Hypothalamus (tissue), 51 donors: ENCODE measurements at places on chromosomes 3 and 15.

GRCh38 chr3:138936741-138937689 is 9.9 kb downstream of the FOXL2 start:
- no peak for DNase-seq

- no peak for DNase-seq
Measured at GRCh38 chr3:7630351-7630911, 769.5 kb downstream of the GRM7 start.

DNA sequence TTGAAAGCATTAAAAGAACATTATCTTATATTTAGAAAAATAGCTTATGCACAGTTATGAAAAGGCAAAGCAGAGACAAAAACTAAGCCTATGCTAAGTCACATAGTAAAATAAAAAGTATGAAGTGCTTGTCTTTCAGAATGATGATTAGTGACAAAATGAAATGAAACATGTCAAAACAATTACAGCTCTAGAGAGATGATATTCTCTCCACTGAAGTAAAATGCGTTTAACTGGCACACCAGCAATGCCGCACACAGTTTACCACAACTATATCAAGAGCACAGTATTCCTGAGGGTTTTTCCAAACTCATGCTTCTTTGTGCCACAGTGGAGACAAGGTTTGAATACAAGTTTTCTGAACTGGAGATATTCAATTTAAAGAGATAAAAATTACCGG is 2.1 kb upstream of the ZBBX start:
- no peak for DNase-seq

- DNase-seq, result no peak
Measured at GRCh38 chr3:6172871-6173642, 687.9 kb upstream of the GRM7 start.

GRCh38 chr15:29680465-29681165 is 141.7 kb downstream of the TJP1 start:
- no peak for DNase-seq

DNA sequence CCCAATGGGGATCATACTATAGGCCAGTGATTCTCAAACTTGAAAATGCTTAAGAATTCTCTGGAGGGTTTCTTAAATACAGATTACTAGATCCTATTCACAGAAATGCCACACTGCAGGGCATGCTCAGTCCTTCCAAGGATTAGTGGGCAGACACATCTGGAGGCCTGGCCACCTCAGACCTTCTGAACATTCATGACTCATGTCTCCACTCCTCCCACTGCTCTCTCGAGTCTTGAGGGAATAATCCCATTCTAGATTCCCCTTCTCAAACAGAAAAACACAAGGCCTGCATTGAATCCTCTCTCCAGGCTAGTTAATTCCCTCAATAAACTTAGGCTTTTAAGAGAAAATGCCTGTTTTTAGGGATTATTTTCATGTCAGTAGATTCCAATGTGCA is 22.1 kb downstream of the ZNF621 start:
- DNase-seq, result no peak

DNA sequence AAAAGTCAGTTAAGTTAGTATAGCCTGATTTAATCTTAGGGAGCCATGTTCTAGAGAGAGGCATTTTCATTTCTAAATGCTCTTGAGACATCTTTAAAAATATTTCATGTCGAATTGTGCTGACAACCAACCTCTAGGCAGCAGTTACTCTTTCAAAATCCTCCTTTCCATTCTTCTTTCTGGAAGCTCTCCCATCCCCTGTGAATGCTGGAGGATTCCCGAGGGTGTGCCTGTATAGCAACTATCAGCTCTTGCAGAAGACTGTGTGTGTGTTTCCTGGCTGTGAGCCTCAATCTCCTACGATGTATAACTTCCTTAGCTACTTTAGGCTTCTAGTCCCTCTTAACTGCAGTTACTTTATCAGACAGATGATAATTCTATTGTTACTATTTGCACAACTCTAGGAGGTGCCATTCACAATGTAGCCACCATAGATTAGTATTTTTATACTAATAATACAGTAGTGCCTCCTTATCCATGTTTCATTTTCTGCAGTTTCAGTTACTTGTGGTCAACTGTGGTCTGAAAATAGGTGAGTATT is 250.3 kb downstream of the EDEM1 start:
- no peak for DNase-seq

GRCh38 chr15:50993598-50993997 is 85.1 kb downstream of the AP4E1 start:
- DNase-seq, result no peak

DNA sequence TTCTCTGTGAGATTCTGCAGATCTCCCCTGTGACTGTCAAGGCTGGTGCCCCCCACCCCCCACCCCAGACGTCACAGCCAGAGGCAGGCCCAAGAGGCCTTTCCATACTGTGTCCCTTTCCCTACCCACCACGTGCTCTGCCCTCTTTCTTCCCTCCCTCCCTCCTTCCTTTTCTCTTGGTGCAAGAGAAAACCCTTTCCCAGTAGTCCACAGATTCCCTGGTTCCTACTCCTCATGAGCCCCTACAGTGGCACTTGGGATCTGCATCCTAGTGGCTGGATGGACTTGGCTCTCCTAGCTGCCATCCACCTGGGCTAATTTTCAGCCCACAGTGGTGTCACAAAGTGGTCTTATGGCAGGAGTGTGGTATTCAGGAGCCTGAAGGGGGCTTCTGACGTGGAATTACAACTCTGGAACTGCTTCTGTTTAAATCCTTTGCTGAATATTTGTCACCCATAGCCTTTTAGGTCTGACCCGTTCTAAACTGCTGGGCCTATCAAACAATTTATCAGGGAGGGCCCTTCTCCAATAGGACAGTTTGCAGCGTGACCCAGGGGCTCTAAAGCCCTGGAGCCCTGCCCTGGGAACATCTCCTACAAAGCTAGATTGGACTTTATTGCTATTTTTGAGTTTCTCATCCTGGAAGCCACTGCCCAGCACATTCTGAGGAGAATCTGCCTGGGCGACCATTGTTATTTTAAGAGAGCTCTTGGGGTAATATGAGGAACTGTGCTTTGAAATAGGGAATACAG is 35.3 kb downstream of the KLF13 start:
- DNase-seq, result no peak

GRCh38 chr15:34782901-34783300 is 12.4 kb downstream of the ACTC1 start:
- DNase-seq, result no peak

- DNase-seq, result no peak
Measured at GRCh38 chr3:123401836-123402530, 46.9 kb downstream of the ADCY5 start.

- DNase-seq, result no peak
Measured at GRCh38 chr15:27088584-27089232, 117.7 kb downstream of the GABRG3 start.

DNA sequence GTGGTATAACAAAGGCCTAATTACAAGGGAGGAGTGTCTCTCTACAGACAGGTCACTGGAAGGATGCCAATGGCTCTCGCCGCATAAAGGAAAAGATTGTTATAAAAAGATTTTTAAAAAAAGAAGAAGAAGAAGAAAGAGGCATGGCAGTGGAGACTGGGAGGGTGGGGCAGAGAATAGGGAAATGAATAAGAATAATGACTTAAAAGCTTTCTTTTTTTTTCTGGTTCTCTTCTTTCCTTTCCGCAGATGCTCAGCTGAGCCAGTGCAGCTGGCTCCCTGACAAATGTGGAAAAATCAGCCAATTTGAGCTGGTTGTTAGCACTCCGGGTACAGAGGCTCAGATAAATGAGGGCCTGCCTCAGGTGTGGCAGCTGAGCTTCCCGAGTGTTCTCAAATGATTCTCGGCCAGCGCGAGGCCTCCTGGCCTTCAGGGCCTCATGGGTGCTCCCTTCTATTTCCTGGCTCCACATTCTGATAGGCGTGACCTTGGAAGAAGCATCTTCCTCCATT is 234.1 kb downstream of the RORA start:
- DNase-seq, result no peak
